HEK293T (cell line): ENCODE measurements at places on chromosomes 2 and 18.

- no peak for DNase-seq
These were observed 417.6 kb downstream of the SUCLG1 start for GRCh38 chr2:84041506-84041905.

DNA sequence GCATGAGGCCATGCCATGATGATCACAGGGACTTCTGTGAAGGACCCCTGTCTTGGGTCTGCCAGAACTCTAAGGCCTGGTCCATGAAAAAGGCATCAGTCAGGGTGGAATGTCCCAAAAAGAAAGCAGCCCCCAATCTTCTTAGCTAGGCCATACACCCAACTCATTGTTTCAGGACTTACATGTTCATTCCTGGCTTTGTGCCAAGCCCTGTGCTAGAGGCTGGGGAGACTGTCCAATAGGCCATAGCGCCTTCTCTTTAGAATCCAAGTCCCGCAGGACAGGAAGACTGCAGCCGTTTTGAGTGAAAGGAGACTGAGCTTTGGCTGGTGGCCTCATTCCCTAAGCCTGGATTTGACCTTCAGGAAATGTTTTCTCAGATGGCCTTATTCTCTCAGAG, 247.3 kb downstream of the PRKCE start:
- DNase-seq, result no peak

DNA sequence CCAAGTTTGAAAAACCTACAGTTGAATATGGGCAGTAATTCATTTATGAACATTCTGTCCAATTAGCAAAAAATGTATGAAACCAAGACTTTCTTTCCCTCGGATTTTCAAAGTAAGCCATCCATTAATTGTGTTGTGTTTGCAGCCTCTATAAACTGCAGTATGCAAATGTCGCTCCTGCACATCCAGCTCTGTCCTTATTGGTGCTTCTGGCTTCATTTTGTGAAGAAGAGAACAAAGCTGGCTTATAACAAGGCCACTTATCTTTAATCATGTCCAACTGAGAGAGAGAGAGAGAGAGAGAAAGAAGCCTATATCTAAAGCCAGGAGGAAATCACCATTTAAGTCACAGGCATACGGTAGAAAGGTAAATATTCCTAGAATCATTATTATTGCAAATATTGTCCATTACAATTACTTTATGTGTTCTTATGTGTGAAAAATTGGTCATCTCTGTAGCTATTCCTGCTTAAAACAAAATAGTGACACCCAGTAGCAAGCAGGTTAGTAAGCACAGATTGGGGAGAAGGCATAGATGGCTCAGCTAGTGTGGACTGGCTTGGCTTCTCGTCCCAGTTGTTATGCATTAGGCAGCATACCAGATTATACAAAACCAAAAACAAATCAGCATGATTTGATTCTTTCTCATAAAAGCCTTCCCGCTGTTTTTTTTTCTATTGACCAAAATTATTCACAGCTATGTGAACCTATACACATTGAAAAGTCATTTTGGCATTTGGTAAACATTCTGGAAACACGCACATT, 726.4 kb upstream of the SOX11 start:
- no peak for DNase-seq

DNA sequence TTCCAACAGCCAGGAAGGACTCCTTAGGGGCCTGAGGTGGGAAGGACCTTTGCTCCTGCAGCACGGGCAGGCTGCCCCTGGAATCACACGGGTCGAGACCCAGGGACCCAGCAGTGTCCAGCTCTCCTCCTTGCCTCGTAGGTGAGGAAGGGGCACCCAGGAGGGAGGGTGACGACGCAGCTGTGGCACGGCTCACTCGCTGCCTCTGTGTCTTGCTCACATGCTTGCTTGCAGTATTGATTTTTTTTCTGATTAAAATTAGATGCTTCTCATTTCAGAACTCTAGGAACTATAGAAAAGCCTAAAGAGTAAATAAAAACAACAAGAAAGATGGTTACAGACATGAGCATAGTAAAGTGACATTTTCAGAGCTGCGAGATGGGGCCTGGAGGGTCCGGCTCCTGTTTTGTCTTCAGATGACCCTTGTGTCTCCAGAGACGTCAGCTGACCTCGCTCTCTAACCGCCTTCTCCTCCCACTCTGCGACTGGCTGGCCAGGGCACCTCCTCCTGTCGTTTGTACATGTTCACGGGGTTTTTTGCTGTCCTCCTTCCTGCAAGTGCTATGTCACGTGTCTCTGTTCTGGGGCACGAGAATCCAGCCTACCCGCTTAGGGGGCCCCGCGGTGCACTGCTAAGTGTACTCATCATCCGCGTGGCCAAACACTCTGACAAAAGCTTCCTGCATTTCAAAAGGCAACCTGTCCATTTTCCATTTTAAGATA, 65.7 kb upstream of the ZNF236 start:
- no peak for DNase-seq

- DNase-seq, result no peak
These were observed 687.4 kb upstream of the ID2 start for GRCh38 chr2:7994397-7994951.

DNA sequence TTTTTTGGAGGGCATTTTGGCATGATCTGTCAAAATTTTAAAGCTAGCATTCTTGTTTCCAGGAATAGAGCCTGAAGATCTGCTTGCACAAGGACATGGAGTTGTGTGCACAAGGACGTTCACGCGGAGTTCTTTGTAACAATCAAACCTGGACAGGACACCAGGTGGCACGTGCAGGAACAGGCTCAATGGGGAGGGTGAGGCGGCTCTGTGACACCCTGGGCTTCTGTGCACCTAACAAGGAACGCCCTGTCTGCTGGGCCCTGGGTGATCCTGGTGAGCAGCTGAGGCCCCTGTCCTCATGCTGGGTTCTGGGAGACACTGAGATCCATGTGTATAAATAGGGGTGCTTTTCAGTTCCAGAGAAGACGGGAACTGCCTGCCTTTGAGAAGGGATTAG, 93.1 kb upstream of the PXDN start:
- DNase-seq, result no peak

GRCh38 chr18:69636529-69637301, 236.0 kb downstream of the DOK6 start:
- no peak for DNase-seq
